Fibroblast of the aortic adventitia (primary cell): ENCODE measurements at places on chromosomes 4 and X.

DNA sequence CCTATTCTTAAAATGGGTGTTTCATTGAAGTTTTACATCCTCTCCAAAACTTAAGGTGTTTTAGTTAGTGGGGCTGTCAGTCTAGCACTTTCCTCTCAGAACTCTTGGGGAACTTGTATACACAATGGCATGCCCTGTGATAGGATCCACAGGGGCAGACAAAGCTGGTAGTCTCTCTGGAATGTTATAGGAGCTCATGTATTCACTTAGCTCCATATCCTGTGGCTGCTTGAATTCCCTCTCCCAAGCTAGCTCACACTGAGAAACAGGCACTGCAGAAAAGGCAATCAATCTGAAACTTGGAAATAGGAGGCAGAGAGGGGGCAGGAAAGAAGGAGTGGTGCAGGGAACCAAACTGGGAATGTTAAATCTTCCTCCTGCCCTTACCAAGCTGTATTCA lies 26.3 kb upstream of the ARMCX2 start:
- no peak for DNase-seq

DNA sequence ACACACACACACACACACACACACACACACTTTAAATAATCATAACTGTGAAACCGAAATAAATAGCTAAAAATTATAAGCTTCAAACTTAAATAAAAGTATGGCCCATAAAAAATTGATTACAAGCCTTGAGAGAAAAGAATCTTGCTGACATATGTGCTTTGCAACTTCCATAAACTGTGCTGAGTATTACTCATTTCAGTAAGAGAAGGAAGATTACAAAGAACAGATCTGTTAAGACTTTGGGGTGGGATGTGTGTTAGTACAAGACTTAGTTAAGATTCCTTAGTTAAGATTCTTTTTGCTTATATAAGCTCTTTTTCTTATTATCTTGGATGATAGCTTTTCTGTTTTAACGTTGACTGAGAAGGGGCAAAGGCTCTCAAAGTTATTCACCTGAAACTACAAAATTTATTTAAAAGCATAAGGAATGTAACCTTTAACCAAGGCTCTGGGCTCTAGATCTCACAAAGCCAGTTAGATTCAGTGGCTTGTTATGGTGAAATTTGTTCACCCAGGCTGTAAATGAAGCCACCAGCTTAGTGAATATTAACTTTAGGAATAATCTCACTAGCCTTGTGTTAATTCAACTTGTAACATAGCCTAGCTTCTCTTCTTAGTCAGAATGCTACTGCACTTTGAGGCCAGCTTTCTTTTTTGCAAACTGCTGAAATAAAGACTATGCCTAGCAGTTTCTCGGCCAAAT lies 58.2 kb downstream of the ARSJ start:
- peak; percentile 47 for DNase-seq

DNA sequence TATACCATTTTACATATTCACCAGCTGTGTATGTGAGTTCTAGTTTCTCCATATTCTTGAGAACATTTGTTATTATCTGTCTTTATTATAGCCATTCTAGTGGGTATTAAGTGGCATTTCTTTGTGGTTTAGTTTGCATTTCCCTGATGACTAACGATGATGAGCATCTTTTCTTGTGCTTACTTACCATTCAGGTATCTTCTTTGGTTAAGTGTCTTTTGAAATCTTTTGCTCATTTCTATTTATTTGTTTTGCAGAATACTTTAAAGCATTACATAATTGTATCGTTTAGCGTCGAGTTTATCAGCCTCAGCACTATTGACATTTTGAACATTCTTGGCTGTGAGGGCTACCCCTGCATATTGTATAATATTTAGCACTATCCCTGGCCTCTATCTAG lies 85.4 kb downstream of the FRMPD4 start:
- no peak for DNase-seq

DNA sequence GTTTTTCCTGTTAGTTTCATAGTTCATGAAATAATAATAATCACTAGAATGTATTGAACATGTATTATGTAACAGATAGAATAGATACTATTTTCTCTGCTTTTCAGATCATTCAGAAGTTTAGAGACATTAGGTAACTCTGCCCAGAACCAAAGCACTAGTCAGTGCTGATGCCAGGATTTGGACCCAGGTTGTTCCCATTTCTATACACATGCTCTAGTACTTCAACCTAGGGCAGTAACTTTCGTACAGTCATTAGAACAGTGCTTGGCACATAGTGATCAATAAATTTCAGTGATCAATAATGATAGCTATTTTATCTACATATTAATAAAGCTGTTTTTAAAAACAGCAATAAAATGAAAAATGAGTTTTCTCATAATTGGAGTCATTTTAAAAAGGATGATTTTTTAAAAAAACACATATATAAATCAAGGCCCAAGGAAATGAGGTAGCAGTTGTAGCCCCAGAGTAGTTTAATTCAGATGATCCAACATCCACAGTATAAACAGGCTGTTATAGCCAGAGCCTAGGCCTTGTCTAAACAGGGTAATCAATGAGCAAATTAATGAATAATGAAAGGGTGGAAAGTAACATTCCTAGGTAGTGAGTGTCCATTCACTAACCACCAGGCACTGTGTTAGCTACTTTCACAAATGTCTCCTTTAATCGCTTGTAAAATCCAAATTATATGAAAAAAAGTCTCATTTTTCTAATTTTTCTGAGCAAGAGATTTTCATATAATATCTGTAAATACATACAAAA lies 25.6 kb downstream of the TXK start:
- no peak for DNase-seq

- no peak for DNase-seq
These were observed 4.4 kb downstream of the MSMO1 start for GRCh38 chr4:165331823-165332222.

DNA sequence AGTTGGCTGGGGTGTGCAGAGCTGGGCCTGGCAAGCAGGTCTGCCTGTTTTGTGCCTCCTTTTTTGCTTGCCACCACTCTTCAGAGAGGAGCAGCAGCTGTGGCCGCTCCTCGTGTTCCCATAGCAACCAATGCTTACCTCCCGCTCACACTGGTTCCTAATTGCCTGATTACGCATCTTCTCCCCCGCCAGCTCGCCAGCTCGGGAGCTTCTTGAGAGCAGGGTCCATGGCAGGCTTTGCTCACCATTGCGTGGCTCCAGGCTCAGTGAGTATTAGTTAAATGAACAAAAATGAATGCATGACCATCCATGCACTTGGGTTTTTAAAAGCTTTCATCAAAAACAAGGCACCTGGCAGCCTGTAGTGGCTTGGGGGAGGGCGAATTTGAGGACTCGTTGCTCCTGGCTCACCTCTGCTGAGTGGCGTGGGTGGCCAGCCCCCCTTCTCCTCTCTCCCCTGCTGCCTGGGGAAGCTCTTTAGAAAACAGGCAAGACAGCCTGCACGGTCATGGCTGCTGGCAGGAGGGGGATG lies 14.2 kb upstream of the PJA1 start:
- DNase-seq: no peak

DNA sequence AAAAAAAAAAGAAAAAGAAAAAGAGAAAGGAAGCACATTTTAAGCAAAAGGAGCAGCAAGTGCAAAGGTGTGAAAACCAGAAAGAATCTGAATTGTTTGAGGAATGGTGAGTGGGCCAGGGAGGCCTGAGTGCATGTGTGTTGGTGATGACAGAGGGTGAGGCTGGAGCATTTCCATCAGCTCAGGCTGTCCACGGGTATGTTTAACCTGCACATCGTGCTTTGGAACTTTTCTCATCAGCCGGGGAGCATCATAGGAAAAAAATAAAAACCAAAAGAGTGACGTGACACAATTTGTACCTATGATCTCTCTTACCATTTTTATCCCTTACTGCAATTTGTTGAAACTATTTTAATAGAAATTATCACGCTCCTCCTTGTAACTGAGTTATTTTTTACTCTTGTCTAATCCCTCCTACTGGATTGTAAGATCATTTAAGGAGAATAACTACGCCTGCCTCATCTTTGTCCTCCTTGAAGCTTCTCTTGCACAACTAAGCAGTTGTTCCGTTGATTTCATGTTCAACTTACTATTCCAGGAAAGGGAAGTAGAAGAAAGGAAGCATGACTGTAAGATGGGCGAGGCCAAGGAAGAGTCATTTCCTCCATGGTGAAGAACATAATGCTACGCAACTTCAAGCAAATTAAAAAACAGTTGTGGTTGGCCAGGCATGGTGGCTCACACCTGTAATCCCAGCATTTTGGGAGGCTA lies 7.0 kb downstream of the PALLD start:
- DNase-seq: no peak
